ENCODE measurements at places on chromosomes 6 and 20. TPM values are rescaled to one million over a fixed set of nuclear protein-coding genes. Genes with fewer than 3 reads are reported as not detected.

The HLA-DOA gene
- 0.11 TPM for total RNA-seq

The PKIB gene
- total RNA-seq, result 1.1 TPM

The GJA10 gene
- total RNA-seq, result not detected

The TTLL9 gene
- total RNA-seq, result not detected

The SNX5 gene
- 88.2 TPM for total RNA-seq

The ZSCAN31 gene
- total RNA-seq, result 1.9 TPM

The BFSP1 gene
- total RNA-seq, result 2.2 TPM

The FHL5 gene
- total RNA-seq, result not detected

All from hair follicular keratinocyte (primary cell).